SHP77 (cell line): ENCODE measurements at places on chromosomes 13 and 19.

DNA sequence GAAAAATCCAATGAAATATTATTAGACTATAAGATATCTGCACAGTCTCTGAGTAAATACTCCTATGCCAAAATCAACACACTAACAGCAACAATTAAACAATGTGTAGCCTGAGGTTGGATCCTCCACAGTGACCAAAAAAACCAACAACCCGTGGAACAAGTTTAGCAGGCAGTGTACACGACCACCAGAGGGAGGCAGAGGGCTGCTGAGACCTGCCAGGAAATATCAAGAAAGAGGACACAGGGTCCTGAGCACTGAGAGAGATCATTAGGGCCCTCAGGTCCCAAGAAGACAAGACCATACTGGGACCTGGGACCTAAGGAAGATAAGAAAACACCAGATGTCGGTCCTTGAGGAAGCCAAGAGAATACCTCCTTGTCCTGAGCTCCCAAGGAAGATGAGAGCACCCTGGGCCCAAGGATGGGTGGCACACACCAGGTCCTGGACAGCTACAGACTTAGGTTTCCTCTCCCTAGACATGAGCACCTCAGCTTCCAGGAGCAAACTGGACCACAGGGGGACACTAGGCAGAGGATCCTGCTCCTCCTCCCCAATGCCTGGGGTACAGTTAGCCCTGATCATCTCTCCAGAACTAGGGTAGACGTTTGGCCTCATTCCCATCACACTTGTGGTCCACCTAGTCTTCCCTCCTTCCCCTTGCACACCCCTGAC is 822 bp upstream of the ZNF274 start:
- peak; percentile 7 for DNase-seq

- DNase-seq: no peak
These were observed 121.7 kb downstream of the SLITRK5 start for GRCh38 chr13:87792878-87793277.

- DNase-seq: no peak
These were observed 37.2 kb downstream of the ZFR2 start for GRCh38 chr19:3831601-3832000.

- DNase-seq: no peak
These were observed 1315.4 kb downstream of the EFNB2 start for GRCh38 chr13:105220063-105220462.

- DNase-seq: peak; percentile 17
These were observed 18.8 kb downstream of the PDCD5 start for GRCh38 chr19:32599736-32600157.

DNA sequence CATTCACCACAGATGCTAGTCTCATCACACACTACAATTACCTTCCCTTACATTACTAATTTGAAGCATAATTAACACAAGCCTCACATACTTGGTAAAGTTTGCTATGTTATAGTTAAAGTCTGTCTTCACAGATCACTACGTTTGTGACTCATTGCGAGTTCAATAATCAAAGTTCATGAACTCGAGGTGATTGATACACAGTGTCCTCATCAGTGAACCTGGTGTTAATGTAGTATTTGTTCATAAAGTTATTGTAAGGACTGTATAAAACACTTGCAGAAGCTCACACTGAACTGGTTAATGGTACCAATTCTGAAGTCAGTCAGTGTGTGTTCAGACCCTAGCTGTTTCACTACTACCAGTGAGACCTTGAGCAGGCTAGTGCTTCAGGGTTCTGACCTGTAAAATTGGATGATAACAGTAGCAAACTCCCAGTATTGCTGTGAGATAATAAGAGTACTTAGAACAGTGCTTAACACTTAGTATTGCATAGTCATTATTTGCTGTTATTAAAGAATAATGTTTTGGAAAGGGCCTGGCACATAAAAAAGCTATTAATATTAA is 313.3 kb downstream of the LIG4 start:
- DNase-seq: no peak

DNA sequence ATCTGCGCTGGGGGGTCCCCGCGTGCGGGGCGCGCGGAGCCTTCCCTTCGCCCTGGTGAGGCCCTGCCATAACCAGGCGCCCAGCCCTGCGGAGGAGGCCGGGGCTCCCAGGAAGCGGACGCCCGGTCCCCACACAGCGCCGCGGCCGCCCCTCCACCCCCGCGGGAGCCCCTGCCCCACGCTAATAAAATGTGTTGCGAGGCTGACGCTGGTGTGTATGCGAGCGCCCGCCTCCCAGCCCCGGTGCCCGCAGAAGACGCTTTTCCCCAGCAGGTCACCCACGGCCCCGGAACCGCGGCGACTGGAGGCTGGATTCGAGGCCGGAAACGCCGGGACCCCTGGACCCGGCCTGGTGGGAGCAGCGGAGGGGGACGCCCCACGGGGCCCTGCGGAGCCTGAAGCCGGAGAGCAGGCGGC is 12.1 kb upstream of the CDC34 start:
- DNase-seq: no peak

DNA sequence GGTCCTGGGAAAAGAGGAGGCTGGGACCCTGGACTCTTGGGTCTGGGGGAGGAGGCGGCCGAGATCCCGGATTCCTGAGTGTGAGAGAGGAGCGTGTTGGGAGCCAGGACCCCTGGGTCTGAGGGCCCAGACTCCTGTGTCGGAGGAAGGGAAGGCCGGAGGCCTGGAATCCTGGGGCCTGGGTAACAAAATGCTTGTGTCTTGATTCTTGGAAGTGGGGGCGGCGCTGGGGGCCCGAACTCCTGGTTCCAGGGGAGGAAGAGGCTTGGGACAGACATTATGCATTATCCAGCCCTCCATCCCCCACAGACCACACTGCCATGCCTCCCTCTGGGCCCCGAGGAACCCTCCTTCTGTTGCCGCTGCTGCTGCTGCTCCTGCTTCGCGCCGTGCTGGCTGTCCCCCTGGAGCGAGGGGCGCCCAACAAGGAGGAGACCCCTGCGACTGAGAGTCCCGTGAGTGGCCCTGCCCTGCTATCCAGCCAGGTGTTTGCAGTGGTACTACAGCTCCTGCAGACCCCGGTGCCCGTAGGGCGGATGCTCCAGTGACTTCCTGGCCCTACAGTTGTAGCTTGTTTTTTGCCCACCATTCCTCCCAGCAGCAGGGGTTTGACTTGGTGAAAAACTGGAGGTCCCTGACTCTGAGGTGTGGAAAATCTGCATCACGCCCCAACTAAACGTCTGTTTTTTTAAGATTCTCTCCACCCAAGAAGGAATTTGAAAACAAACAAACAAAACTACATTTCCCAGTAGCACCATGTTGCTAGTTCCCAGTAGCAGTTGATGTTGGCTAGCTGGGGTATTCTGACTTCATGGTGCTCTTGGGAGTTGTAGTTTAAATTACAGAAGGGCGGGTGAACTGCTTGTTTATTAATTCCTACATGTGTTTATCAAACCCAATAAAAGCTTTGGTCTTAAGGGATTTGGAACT is 630 bp downstream of the NUCB1 start:
- DNase-seq: no peak

GRCh38 chr19:9835507-9835949 is 410 bp downstream of the PIN1 start:
- DNase-seq: no peak

- DNase-seq: no peak
These were observed at the start of gene CNFN for GRCh38 chr19:42389899-42390298. Gene CNFN, minus strand, starts transcription at chr19:42390297. Its CDS starts 1,260 bp downstream, at chr19:42389037.

- DNase-seq: no peak
These were observed 5.5 kb downstream of the SIN3B start for GRCh38 chr19:16834747-16835146.

DNA sequence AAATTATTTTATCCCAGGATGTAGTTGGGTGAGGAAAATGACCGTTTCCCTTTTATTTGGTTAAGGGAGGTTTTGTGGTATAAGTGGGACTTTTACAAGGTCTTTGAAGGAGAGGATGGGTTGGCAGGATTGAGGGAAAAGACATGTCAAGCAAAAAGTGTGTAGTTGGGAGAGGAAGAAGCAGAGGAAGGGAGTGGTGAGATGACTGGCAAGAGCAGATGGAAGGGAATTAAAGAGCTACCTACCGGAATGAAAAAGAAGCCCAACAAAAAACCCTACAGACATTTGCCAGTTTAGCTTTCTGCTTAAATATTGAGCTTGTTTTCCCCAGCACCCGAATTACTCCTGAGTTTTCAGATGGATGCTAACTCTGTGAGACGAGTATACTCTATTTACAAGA is 19.6 kb downstream of the FRY start:
- no peak for DNase-seq
